Large intestine (tissue), 12 donors: ENCODE measurements at places on chromosomes 6 and 20. TPM values are rescaled to one million over a fixed set of nuclear protein-coding genes. Genes with fewer than 3 reads are reported as not detected.

- no peaks in the 10 kb centered on the region for H3K36me3 ChIP-seq
- no peak overlapping the region for H3K27ac ChIP-seq
- no peak for DNase-seq
Measured at GRCh38 chr6:24844903-24845302, 46.2 kb upstream of the ARMH2 start.

- H3K27ac ChIP-seq: peak overlapping the region; percentile 99
- H3K36me3 ChIP-seq: peaks cover 9% of the 10 kb centered on the region
- H3K4me1 ChIP-seq: peaks cover 3% of the 10 kb centered on the region
- H3K27me3 ChIP-seq: no peaks in the 10 kb centered on the region
- DNase-seq: no peak
Measured at GRCh38 chr6:52994031-52994838, 849 bp downstream of the GSTA4 start.

- no peak overlapping the region for H3K27ac ChIP-seq
- no peak for DNase-seq
- no peaks in the 10 kb centered on the region for H3K4me1 ChIP-seq
- H3K4me3 ChIP-seq: no peak overlapping the region
Measured at GRCh38 chr20:34131491-34131890, 19.4 kb upstream of the EIF2S2 start.

DNA sequence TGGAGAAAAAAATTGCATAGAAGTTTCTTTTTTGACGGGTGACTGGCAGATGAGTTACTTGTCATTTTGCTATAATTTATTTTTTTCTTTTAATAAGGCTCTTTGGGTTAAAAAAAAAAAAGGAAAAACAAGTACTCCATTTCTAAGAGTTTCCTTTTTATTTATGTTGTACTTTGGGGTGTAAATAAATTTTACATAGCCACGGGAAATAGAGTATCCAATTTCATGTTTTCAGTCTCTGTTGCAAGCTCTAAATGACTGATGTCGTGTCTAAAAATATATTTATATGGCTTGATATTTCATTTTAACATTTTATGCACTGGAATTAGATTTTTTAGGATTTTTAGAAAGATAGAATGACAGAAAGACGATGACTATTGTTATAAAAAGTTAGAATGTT lies 3.4 kb downstream of the EYA4 start:
- no peaks in the 10 kb centered on the region for H3K36me3 ChIP-seq
- H3K27ac ChIP-seq: no peak overlapping the region
- DNase-seq: no peak
- H3K27me3 ChIP-seq: peaks cover 52% of the 10 kb centered on the region
- H3K4me1 ChIP-seq: peaks cover 3% of the 10 kb centered on the region
- no peak overlapping the region for H3K4me3 ChIP-seq

DNA sequence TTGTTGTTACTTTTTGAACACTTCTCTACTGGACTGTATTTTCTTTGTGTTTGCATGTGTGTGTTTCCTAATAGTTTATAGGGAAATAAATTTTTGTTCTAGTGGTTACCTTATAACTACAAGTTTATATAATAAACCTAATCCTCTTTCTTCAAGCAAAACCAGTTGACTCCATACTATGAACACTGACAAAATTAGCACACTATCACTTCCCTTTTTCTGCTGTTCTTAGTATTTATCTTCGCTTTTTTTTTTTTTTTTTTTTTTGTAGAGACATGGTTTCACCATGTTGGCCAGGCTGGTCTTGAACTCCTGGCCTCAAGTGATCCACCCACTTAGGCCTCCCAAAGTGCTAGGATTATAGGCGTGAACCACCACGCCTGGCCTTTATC lies 25.0 kb upstream of the C6orf62 start:
- H3K27me3 ChIP-seq: no peaks in the 10 kb centered on the region
- H3K4me1 ChIP-seq: no peaks in the 10 kb centered on the region
- no peak overlapping the region for H3K27ac ChIP-seq
- no peak overlapping the region for H3K4me3 ChIP-seq
- H3K36me3 ChIP-seq: no peaks in the 10 kb centered on the region

GRCh38 chr20:54345301-54345724 lies 130.1 kb upstream of the DOK5 start:
- H3K4me3 ChIP-seq: no peak overlapping the region
- no peak for DNase-seq
- no peaks in the 10 kb centered on the region for H3K36me3 ChIP-seq

DNA sequence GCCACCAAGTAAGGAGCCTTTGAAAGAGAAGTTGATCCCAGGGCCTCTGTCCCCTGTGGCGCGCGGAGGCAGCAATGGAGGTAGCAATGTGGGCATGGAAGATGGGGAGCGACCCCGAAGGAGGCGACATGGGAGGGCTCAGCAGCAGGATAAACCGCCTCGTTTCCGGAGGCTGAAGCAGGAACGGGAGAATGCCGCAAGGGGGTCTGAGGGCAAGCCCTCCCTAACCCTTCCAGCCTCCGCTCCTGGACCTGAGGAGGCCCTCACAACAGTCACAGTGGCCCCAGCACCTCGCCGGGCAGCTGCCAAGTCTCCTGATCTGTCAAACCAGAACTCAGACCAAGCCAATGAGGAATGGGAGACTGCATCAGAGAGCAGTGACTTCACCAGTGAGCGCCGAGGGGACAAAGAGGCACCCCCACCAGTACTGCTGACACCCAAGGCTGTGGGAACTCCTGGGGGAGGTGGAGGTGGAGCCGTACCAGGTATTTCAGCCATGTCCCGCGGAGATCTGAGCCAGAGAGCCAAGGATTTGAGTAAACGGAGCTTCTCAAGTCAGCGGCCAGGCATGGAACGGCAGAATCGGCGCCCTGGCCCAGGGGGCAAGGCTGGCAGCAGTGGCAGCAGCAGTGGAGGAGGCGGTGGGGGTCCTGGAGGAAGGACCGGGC lies 11.9 kb downstream of the PRRC2A start:
- H3K27me3 ChIP-seq: no peaks in the 10 kb centered on the region
- no peak overlapping the region for H3K27ac ChIP-seq
- H3K4me1 ChIP-seq: no peaks in the 10 kb centered on the region
- no peak for DNase-seq
- peaks cover 99% of the 10 kb centered on the region for H3K36me3 ChIP-seq

- H3K4me3 ChIP-seq: no peak overlapping the region
- DNase-seq: peak; percentile 19
- no peak overlapping the region for H3K27ac ChIP-seq
- no peaks in the 10 kb centered on the region for H3K36me3 ChIP-seq
- H3K4me1 ChIP-seq: peaks cover 12% of the 10 kb centered on the region
Measured at GRCh38 chr20:63009988-63010769, 3.4 kb upstream of the BHLHE23 start.

GRCh38 chr6:37987559-37987958 lies 168.0 kb downstream of the ZFAND3 start:
- DNase-seq: no peak
- no peak overlapping the region for H3K27ac ChIP-seq
- H3K4me3 ChIP-seq: no peak overlapping the region
- no peaks in the 10 kb centered on the region for H3K27me3 ChIP-seq
- no peaks in the 10 kb centered on the region for H3K4me1 ChIP-seq

- no peaks in the 10 kb centered on the region for H3K4me1 ChIP-seq
- no peaks in the 10 kb centered on the region for H3K27me3 ChIP-seq
- DNase-seq: no peak
- no peak overlapping the region for H3K4me3 ChIP-seq
Measured at GRCh38 chr6:4313044-4313686, 177.8 kb upstream of the ECI2 start.

- no peaks in the 10 kb centered on the region for H3K27me3 ChIP-seq
- peak; percentile 18 for DNase-seq
- H3K4me3 ChIP-seq: no peak overlapping the region
- H3K36me3 ChIP-seq: peaks cover 2% of the 10 kb centered on the region
- H3K27ac ChIP-seq: no peak overlapping the region
Measured at GRCh38 chr6:111478749-111479148, 4.3 kb downstream of the REV3L start.

DNA sequence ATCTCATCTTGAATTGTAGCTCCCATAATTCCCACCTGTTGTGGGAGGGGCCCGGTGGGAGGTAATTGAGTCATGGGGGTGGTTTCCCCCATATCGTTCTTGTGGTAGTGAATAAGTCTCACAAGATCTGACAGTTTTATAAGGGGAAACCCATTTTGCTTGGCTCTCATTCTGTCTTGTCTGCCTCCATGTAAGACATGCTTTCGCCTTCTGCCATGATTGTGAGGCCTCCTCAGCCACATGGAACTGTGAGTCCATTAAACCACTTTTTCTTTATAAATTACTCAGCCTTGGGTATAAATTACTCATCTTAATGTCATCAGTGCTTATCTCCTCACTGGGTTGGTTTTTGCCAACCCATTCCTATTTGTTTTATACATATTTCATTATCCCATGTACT lies 142.0 kb upstream of the GMDS start:
- H3K36me3 ChIP-seq: peaks cover 2% of the 10 kb centered on the region
- no peak overlapping the region for H3K27ac ChIP-seq
- no peaks in the 10 kb centered on the region for H3K4me1 ChIP-seq
- no peaks in the 10 kb centered on the region for H3K27me3 ChIP-seq
- DNase-seq: no peak

- H3K27ac ChIP-seq: peak overlapping the region; percentile 94
- peak overlapping the region; percentile 86 for H3K4me3 ChIP-seq
- peak; percentile 88 for DNase-seq
- H3K36me3 ChIP-seq: no peaks in the 10 kb centered on the region
- H3K27me3 ChIP-seq: peaks cover 18% of the 10 kb centered on the region
Measured at GRCh38 chr6:138107752-138108592, 753 bp upstream of the PERP start.

DNA sequence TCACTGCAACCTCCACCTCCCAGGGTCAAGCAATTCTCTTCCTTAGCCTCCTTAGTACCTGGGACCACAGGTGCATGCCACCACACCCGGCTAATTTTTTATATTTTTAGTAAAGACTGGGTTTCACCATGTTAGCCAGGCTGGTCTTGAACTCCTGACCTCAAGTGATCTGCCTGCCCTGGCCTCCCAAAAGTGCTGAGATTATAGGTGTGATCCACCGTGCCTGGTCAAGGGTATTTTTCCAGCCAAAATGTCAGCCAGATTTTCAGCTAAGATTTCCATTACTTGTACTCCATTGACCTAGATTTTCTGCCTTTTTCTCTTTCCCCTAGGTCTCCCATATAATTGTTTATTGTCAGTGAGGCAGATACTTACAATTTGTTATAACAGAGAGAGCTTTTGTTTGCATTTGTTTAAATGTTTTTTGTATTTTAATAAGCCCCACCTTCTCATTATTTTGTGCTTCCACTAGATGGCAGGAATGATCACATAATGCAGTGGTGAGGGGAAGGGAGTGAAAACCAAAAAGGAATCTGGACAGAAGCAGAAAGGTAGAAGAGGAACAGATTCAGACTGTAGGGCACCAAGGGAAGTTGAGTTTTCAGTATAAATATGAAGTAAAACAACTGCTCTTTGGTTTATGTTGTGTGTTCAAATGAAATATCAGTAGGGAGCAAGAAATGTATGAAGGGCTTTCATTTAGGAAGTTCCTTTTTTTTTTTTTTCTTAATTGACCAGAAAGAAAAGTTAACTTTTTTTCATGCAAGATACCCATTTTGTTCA lies 29.7 kb downstream of the RPF2 start:
- H3K4me1 ChIP-seq: no peaks in the 10 kb centered on the region
- no peak overlapping the region for H3K27ac ChIP-seq
- no peak overlapping the region for H3K4me3 ChIP-seq
- H3K36me3 ChIP-seq: peaks cover 38% of the 10 kb centered on the region
- H3K27me3 ChIP-seq: no peaks in the 10 kb centered on the region

DNA sequence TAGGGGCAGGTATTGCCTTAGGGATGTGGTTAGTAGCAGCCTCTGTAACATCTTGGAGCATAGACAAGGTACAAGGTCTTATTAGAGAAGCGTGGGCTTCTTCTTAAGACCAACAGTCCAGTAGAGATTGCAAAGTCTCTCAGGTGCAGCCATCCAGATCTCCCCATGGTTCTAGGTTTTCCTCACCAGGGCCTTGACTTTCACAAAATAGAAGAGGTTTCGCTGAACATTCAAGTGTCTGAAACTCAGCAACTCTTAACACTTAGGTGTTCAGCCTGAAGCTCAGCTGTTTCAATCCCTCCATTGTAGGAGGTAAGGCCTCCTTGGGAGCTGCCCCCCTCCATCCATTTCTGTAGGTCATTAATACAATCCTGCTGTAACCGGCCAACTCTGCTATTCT lies 44.4 kb downstream of the GOPC start:
- no peak overlapping the region for H3K4me3 ChIP-seq
- no peak for DNase-seq
- no peak overlapping the region for H3K27ac ChIP-seq
- H3K36me3 ChIP-seq: peaks cover 7% of the 10 kb centered on the region
- no peaks in the 10 kb centered on the region for H3K27me3 ChIP-seq

- no peaks in the 10 kb centered on the region for H3K36me3 ChIP-seq
- H3K4me1 ChIP-seq: peaks cover 4% of the 10 kb centered on the region
- no peak overlapping the region for H3K27ac ChIP-seq
- H3K4me3 ChIP-seq: no peak overlapping the region
- H3K27me3 ChIP-seq: peaks cover 18% of the 10 kb centered on the region
Measured at GRCh38 chr6:148973538-148974208, 226.8 kb downstream of the UST start.

GRCh38 chr6:24148154-24148570 lies 22.1 kb downstream of the NRSN1 start:
- H3K27me3 ChIP-seq: no peaks in the 10 kb centered on the region
- peaks cover 16% of the 10 kb centered on the region for H3K4me1 ChIP-seq
- H3K36me3 ChIP-seq: no peaks in the 10 kb centered on the region
- H3K27ac ChIP-seq: peak overlapping the region; percentile 49
- DNase-seq: peak; percentile 61

- DNase-seq: no peak
- no peaks in the 10 kb centered on the region for H3K4me1 ChIP-seq
- H3K27me3 ChIP-seq: no peaks in the 10 kb centered on the region
- H3K36me3 ChIP-seq: no peaks in the 10 kb centered on the region
- no peak overlapping the region for H3K27ac ChIP-seq
Measured at GRCh38 chr20:24736131-24736843, 212.8 kb upstream of the CST7 start.

- DNase-seq: no peak
- peaks cover 35% of the 10 kb centered on the region for H3K4me1 ChIP-seq
- no peak overlapping the region for H3K27ac ChIP-seq
- peaks cover 24% of the 10 kb centered on the region for H3K36me3 ChIP-seq
- H3K4me3 ChIP-seq: no peak overlapping the region
Measured at GRCh38 chr6:36331381-36331780, 5.3 kb downstream of the BNIP5 start.

- DNase-seq: no peak
- H3K4me3 ChIP-seq: no peak overlapping the region
- H3K4me1 ChIP-seq: no peaks in the 10 kb centered on the region
- H3K36me3 ChIP-seq: no peaks in the 10 kb centered on the region
Measured at GRCh38 chr20:18879262-18879661, 65.7 kb downstream of the SCP2D1 start.

GRCh38 chr20:57993716-57994431 lies 234.6 kb downstream of the ANKRD60 start:
- DNase-seq: no peak
- no peaks in the 10 kb centered on the region for H3K36me3 ChIP-seq
- no peak overlapping the region for H3K4me3 ChIP-seq
- peaks cover 3% of the 10 kb centered on the region for H3K27me3 ChIP-seq

Gene LIN28B
- 0.07 TPM for polyA plus RNA-seq

Gene C20orf202
- 4.7 TPM for polyA plus RNA-seq

Gene EFCAB8
- 0.25 TPM for polyA plus RNA-seq

Gene ZBP1
- 0.40 TPM for polyA plus RNA-seq

Gene COL9A3
- 14.1 TPM for polyA plus RNA-seq

Gene PAK5
- polyA plus RNA-seq: 1.6 TPM

Gene DACT2
- polyA plus RNA-seq: 6.4 TPM

Gene NRN1
- 4.0 TPM for polyA plus RNA-seq

Gene CTCFL
- polyA plus RNA-seq: 0.03 TPM

Gene IP6K3
- 0.34 TPM for polyA plus RNA-seq

Gene EEF1A2
- 29.7 TPM for polyA plus RNA-seq

Gene MAP3K5
- 7.4 TPM for polyA plus RNA-seq

Gene BPIFB4
- polyA plus RNA-seq: 0.12 TPM

Gene CENPW
- 13.9 TPM for polyA plus RNA-seq

Gene WFDC12
- polyA plus RNA-seq: not detected
